Esophagus muscularis mucosa (tissue), 4 donors: ENCODE measurements at places on chromosomes 4 and X.

GRCh38 chrX:29948653-29949052, 266.7 kb upstream of the MAGEB2 start:
- H3K4me1 ChIP-seq = no peaks in the 10 kb centered on the region
- no peaks in the 10 kb centered on the region for H3K36me3 ChIP-seq
- no peak overlapping the region for H3K27ac ChIP-seq
- no peak for DNase-seq
- no peaks in the 10 kb centered on the region for H3K27me3 ChIP-seq

- peaks cover 18% of the 10 kb centered on the region for H3K4me1 ChIP-seq
- H3K36me3 ChIP-seq = no peaks in the 10 kb centered on the region
- no peak overlapping the region for H3K4me3 ChIP-seq
Measured at GRCh38 chr4:23903859-23904438, 14.1 kb upstream of the PPARGC1A start.

- no peak for DNase-seq
- H3K27ac ChIP-seq = no peak overlapping the region
- H3K36me3 ChIP-seq = peaks cover 10% of the 10 kb centered on the region
- H3K27me3 ChIP-seq = no peaks in the 10 kb centered on the region
Measured at GRCh38 chr4:9942139-9942538, 79.2 kb downstream of the SLC2A9 start.

- DNase-seq = peak; percentile 37
- H3K27ac ChIP-seq = no peak overlapping the region
- no peaks in the 10 kb centered on the region for H3K36me3 ChIP-seq
- no peak overlapping the region for H3K4me3 ChIP-seq
- H3K4me1 ChIP-seq = peaks cover 10% of the 10 kb centered on the region
Measured at GRCh38 chr4:53764761-53765490, 173.6 kb upstream of the LNX1 start.

GRCh38 chr4:189053621-189054020, 887.1 kb upstream of the FRG1 start:
- H3K4me1 ChIP-seq = no peaks in the 10 kb centered on the region
- H3K4me3 ChIP-seq = no peak overlapping the region

DNA sequence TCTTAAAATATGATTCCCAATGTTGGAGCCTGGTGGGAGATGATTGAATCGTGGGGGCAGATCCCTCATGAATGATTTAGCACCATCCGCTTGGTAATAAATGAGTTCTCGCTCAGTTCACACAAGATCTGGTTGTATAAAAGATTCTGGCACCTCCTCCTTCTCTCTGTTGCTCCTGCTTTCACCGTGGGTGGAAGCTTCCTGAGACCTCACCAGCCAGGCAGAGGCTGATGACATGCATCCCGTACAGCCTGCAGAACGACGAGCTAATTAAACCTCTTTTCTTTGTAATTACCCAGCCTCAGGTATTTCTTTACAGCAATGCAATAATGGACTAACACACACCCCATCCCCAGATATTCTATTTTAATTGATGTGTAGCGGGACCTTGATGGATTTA, 162.2 kb downstream of the NPFFR2 start:
- H3K4me1 ChIP-seq = no peaks in the 10 kb centered on the region
- no peak for DNase-seq
- no peak overlapping the region for H3K27ac ChIP-seq
- no peaks in the 10 kb centered on the region for H3K27me3 ChIP-seq
- no peak overlapping the region for H3K4me3 ChIP-seq
- no peaks in the 10 kb centered on the region for H3K36me3 ChIP-seq

DNA sequence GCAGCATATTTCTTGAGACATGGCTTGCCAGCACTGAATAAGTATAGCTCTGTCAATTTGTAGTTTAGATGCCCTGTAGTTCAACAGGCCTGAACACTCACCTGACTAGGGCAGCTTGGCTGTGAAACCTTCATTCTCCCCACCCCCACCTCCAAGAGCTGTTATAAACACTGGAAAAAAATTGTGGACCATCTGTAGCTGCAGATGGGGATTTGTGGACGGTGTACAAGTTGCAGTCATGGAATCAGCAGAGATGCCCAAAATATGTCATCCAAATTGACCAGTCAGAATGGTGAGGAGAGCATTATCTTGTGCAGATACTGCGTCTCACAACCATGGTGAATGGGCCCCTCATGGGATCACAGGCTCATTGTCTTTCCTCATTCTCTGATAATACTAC, 76.2 kb upstream of the PAQR3 start:
- no peak overlapping the region for H3K27ac ChIP-seq
- no peak overlapping the region for H3K4me3 ChIP-seq
- H3K27me3 ChIP-seq = no peaks in the 10 kb centered on the region
- DNase-seq = no peak
- no peaks in the 10 kb centered on the region for H3K36me3 ChIP-seq
- H3K4me1 ChIP-seq = no peaks in the 10 kb centered on the region

DNA sequence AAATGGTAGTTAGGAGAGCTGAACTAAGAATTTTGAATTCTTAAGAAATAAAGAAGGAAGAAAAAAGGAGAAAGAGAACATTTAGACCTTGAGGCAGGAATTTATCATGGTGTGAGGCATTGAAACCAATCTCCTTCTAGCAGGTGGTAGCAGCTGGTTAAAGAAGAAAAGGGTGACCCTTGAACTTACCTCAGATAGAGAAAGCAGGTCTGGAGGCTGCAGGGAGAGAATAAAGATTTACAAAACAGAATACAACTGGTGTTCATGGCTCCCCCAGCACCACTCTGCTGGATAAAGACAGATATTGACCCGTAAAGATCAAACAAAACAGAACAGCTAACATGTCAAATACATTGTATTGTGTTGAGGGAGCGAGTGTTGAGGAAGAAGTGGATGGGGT, 56.0 kb downstream of the NCAPG start:
- H3K36me3 ChIP-seq = no peaks in the 10 kb centered on the region
- no peaks in the 10 kb centered on the region for H3K27me3 ChIP-seq
- no peak for DNase-seq
- H3K4me3 ChIP-seq = no peak overlapping the region
- no peak overlapping the region for H3K27ac ChIP-seq
- H3K4me1 ChIP-seq = no peaks in the 10 kb centered on the region

GRCh38 chrX:10158279-10159144, 1.7 kb downstream of the CLCN4 start:
- H3K27ac ChIP-seq = no peak overlapping the region
- no peaks in the 10 kb centered on the region for H3K36me3 ChIP-seq
- H3K27me3 ChIP-seq = peaks cover 25% of the 10 kb centered on the region
- H3K4me1 ChIP-seq = peaks cover 6% of the 10 kb centered on the region

GRCh38 chr4:85747882-85748491, 273.0 kb downstream of the ARHGAP24 start:
- no peaks in the 10 kb centered on the region for H3K27me3 ChIP-seq
- H3K4me1 ChIP-seq = peaks cover 9% of the 10 kb centered on the region
- no peak overlapping the region for H3K27ac ChIP-seq
- no peak overlapping the region for H3K4me3 ChIP-seq
- H3K36me3 ChIP-seq = no peaks in the 10 kb centered on the region

- no peaks in the 10 kb centered on the region for H3K36me3 ChIP-seq
- no peaks in the 10 kb centered on the region for H3K27me3 ChIP-seq
- no peak for DNase-seq
- H3K27ac ChIP-seq = no peak overlapping the region
Measured at GRCh38 chr4:3047464-3048286, 26.7 kb downstream of the HTT-AS start.

DNA sequence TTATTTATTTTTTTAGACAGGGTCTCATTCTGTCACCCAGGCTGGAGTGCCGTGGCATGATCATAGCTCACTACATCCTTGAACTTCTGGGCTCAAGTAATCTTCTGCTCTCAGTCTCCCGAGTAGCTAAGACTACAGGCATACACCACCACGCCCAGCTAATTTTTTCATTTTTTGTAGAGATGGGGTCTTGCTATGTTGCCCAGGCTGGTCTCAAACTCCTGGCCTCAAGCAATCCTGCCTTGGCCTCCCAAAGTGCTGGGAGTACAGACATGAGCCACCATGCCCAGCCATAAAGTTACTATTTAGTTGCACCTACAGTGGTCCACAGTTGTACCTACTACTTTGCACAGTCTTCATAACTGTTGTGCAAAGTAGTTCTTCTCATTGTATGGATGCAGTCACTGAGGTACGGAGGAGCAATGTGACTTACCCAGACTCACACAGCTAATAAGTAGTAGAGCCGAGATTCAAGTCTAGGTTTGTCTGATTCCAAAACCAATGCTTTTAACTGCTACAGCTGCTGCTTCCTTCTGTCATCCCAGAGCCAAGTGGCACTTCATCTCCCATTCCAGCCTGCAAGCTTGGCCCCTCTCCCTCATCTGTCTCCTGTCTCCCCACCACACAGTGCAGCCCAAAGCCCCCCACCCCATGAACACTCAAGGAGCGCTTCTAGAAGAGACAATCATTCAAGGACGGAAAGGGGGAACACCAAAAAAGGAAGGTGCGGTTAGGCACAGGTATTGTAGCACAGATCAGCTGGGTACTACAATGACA, 24.0 kb upstream of the IQSEC2 start:
- no peaks in the 10 kb centered on the region for H3K27me3 ChIP-seq
- H3K4me1 ChIP-seq = no peaks in the 10 kb centered on the region
- no peak overlapping the region for H3K4me3 ChIP-seq
- no peak for DNase-seq

- no peaks in the 10 kb centered on the region for H3K4me1 ChIP-seq
- H3K27ac ChIP-seq = no peak overlapping the region
- no peak for DNase-seq
Measured at GRCh38 chr4:137432446-137433311, 99.6 kb downstream of the PCDH18 start.

GRCh38 chr4:3364634-3365314, 72.0 kb downstream of the RGS12 start:
- peak; percentile 84 for DNase-seq
- no peak overlapping the region for H3K4me3 ChIP-seq
- H3K27me3 ChIP-seq = no peaks in the 10 kb centered on the region

DNA sequence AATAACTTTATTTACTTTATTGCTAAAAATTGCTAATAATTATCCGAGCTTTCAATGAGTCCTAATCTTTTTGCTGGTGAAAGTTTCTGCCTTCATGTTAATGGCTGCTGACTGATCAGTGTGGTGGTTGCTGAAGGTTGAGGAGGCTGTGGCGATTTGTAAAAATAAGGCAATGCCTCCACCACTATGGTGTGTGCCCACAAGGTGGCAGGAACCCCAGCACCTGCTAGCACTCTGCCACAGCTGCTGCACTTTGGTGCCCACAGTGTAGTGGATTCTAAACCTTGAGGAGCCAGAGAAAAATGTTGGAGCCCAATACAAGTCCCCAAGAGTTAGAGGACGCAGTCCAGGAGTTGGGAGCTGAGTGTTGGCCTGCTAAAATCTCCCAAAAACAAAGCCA, 1237.1 kb downstream of the PCDH19 start:
- no peak overlapping the region for H3K4me3 ChIP-seq
- H3K27ac ChIP-seq = no peak overlapping the region
- DNase-seq = no peak
- no peaks in the 10 kb centered on the region for H3K36me3 ChIP-seq
- no peaks in the 10 kb centered on the region for H3K27me3 ChIP-seq
- no peaks in the 10 kb centered on the region for H3K4me1 ChIP-seq

DNA sequence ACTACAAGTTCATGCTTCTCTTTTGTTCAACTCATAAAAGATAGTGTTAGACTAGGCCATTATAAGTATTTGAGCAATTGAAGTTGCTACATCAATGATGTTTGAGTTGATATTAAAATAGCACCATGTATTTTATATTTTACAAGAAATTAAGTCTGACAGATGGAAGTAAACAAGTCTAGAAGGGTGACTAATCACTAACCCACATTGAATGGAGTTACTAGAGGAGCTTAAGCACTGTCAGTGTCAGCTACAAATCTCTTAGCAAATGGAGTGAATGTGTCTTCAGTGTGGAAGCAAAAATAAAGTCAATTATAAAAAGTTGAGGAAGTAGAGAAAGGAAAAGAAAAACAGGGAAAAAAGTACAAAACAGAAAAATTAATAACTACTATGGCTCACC, 592.5 kb downstream of the PCDH18 start:
- no peaks in the 10 kb centered on the region for H3K4me1 ChIP-seq
- no peaks in the 10 kb centered on the region for H3K27me3 ChIP-seq
- H3K4me3 ChIP-seq = no peak overlapping the region
- H3K27ac ChIP-seq = no peak overlapping the region
- no peaks in the 10 kb centered on the region for H3K36me3 ChIP-seq

GRCh38 chr4:117755438-117755837, 278.8 kb upstream of the NDST3 start:
- H3K4me3 ChIP-seq = no peak overlapping the region
- H3K27ac ChIP-seq = no peak overlapping the region
- no peak for DNase-seq

DNA sequence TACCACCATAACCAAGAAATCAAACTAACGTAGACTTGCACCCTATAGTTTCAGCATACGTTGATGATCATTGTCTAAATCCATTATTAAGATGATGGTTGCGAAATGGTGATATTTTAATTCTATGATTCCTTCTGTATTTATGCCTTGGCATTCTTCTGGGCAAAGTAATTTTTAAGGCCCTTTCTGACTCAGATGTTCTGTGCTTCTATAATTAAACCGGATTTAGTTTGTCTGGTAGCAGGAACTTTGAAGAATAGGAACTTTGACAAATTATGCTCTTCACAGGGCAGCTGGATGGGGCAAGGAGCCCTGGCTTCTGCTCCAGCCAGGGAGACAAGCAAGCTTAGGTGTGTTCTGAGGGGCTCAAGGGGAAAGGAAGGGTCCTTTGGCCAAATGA, 23.8 kb upstream of the PLAC1 start:
- DNase-seq = no peak
- H3K27me3 ChIP-seq = no peaks in the 10 kb centered on the region
- H3K27ac ChIP-seq = no peak overlapping the region
- no peak overlapping the region for H3K4me3 ChIP-seq

DNA sequence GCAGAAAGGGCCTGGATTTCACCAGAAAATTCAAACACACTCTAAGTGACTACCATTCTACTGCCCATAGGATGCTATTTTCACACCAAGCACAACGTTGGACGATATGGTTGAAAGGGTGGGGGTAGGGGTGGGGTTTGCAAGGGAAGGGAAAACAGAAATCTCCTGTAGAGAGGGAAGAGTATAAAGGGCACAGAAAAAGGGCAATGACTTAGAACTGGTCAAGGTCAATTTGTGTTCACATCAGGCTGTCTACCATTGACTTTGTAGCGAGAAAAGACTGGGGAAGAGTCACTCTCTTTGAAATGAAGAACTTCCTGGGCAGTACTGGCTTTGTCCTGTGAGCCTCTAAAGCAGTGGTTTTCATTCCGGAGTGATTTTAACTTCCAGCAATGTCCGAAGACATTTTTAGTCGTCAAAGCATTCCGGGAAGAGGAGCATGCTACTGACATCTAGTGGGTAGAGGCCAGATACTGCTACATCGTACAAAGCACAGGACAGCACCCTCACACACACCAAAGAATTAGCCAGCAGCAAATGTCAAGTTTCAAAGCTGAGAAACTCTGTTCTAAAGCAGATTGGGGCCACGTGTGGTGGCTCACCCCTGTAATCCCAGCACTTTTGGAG, 48.4 kb upstream of the SLC7A3 start:
- no peaks in the 10 kb centered on the region for H3K27me3 ChIP-seq
- H3K4me3 ChIP-seq = no peak overlapping the region
- DNase-seq = no peak
- H3K36me3 ChIP-seq = no peaks in the 10 kb centered on the region
- H3K4me1 ChIP-seq = no peaks in the 10 kb centered on the region
- H3K27ac ChIP-seq = no peak overlapping the region

- no peaks in the 10 kb centered on the region for H3K36me3 ChIP-seq
- H3K27ac ChIP-seq = no peak overlapping the region
- DNase-seq = no peak
- H3K4me3 ChIP-seq = no peak overlapping the region
- no peaks in the 10 kb centered on the region for H3K27me3 ChIP-seq
Measured at GRCh38 chr4:187027272-187027671, 303.6 kb upstream of the FAT1 start.
